ENCODE measurements at places on chromosomes 1 and 21.

GRCh38 chr1:22018583-22019559 is 17.4 kb downstream of the CELA3A start:
- peak; percentile 50 for DNase-seq

DNA sequence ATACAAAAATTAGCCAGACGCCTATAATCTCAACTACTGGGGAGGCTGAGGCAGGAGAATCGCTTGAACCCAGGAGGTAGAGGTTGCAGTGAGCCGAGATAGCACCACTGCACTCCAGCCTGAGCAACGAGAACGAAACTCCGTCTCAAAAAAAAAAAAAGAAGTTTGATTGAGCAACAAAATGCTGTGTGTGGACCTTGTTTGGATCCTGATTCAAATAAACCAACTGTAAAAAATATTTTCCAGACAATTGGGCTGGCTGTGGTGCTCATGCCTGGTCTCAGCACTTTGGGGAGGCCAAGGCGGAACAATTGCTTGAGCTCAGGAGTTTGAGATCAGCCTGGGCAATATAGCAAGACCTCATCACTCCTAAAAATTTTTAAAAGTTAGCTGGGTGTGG is 16.8 kb downstream of the PTAFR start:
- no peak for DNase-seq

DNA sequence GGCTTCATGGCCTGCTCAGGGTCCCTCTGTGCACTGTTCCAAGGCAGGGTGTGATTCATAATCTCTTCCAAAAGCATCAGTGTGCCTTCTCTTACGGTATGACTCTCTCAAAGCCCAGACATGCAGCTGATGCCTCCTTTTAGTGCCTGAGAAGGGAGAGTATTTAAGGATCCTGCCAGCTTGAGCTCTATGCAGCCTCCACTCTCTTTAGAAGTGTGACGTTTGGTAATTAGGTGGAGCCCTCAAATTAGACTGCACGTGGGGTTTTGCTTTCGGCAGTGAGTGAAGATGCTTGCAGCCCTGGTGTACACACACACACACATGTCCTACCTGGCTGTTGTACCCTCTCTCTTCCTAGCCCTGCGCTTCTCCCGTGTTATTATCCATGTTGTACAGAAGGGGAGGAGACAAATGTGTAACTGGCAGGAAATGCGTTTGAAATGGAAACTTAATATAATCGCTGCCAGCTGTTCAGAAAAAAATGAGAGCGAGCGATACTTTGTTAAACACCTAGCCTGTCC is 2.6 kb upstream of the C1orf174 start:
- peak; percentile 62 for DNase-seq

DNA sequence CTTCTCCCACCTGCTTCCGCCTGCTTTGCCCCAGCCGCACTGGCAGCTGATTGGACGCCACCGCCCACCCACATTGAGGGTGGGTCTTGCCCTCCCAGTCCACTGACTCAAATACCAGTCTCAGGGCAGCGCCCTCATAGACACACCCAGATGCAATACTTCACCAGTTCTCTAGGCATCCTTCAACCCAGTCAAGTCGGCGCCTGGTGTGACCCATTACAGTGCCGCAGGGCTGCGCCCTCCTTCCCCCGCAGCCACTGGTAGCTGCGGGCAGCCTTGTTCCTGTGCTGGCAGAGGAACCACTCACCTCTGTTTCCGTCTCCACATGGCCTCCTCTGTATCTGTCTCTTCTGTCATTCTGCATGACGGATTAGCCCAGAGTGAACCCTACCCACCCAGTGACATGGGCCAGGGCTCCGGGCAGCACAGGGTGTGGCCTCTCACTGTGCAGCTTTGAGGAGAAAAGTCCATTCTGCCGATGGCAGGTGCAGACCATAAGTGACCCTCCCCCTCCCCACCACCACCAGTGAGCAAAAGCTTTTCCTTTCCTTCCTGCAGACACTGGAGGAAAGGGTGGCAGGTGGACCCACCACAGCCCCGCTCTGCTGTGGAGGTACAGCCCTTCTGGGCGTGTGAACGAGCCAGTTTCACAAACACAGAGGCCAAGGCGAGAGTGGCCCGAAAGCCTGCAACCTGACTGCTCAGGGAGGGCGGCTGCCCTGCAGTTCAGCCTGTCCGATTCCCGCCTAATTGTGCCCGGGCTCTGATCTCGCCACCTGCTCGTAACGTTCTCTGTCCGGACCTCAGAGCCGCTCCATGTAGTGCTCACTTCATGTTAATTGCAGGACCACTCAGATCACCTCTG is 57.1 kb downstream of the FAAP20 start:
- no peak for DNase-seq

GRCh38 chr1:179175011-179175841 is 54.3 kb downstream of the ABL2 start:
- no peak for DNase-seq
